CD4-positive, alpha-beta T cell treated with Interleukin-4 for 4 hours (primary cell): ENCODE measurements at places on chromosomes 3 and 15.

GRCh38 chr3:132659000-132659364 is 627 bp downstream of the ACAD11 start:
- DNase-seq = no peak

GRCh38 chr15:85725564-85725963 is 69.2 kb downstream of the KLHL25 start:
- DNase-seq = no peak

DNA sequence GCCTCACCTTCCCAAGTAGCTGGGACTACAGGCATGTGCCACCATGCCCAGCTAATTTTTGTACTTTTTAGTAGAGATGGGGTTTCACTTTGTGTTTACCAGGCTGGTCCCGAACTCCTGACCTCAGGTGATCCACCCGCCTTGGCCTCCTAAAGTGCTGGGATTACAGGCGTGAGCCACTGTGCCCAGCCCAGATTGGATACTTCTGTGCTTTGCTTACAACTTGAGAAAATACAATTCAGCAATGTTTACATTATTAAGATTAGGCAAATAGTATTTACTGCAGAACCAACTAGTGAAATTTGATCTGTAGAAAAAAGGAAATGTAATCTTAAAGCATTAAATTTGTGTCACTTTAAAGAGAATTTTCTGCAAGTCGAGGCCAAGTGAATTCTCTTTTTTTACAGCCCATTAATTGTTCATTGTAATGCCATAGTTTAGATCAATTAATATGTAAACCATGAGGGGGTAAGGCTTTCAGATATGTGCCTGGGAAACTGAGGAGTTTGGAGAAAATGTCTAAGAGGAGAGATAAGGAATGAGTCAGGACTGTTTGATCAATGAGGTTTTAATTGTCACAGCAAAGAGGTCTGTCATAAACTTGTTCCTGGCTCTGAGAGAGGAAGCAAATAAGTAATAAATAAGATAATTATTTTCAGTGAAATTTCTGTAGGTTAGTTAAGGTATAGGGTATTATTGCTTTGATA is 15.3 kb downstream of the PYDC2 start:
- DNase-seq = no peak

DNA sequence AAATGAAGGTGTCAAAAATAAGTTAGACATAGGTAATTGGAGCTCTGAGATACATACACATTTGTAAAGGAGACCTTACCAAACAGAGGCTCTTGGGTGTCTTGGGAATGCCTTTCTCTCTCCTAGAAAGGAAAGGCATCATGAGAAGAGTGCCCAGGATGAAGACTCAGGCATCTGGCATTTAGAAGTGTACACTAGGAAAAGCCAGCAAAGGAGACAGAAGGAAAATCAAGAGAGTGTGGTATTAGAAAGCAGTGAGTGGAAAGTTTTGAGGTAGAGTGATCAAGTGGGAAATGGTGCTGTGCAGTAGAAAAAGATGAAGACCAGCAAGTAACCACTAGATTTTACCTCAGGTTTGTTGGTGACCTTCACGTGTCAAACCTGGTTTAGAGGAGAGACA is 16.1 kb downstream of the UBE2E1 start:
- no peak for DNase-seq

DNA sequence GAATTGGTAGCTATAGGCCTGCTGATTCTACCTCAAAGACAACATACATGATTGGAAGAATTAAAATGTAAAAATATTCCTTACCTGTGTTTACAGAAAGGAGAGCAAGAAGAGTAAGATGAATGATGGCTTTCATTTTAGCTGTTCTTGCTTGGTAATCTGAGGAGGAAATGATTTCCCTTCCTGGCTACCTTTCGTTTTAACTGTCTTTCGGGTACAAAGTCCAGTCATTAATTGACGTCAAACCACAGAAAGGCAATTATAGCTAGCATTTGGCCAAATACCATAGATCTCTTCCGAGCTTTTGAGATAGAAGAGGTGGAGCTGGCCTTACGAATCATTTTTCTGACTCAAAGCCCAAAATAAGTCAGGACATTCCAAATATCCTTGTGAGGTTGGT is at the start of gene MUC13:
Gene MUC13, minus strand, starts transcription at position 175 of the 400 bp plus-strand sequence. Its CDS starts 39 bp downstream, at position 136.
- no peak for DNase-seq

DNA sequence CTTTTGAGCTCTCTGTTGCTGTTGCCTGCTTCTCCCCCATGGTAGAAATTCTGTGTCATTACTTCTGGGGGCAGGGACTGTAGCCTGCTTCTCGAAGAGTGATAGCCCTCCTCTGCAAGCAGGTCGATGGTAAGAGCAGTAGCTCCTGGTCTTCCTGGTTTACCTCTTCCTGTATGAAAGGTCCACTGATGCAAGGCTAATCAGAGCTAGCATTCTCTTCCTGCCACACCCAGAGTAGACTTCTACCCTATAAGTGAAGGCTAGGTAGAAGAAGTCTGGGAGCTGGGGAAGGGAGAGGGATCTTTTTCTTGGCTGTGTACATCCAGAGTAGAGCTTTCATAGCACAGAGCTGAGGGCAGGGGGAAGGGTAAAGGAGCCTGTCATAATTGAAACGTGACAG is 357.0 kb downstream of the SQOR start:
- no peak for DNase-seq

DNA sequence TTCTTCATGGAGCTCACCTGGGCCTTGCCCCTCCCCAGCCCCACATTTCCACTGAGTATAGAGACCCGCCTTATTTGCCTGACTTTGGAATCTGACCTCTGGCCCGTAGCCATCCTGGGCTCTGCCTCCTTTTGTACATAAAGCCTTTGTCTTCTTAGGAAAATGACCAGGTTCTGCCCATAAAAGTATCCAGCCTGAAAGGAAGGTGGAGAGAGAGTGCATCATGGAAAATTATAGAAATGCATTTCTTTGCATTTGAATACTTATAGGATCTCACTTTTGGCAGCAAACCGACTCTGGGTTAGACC is 3.6 kb upstream of the SH2D7 start:
- DNase-seq = no peak

DNA sequence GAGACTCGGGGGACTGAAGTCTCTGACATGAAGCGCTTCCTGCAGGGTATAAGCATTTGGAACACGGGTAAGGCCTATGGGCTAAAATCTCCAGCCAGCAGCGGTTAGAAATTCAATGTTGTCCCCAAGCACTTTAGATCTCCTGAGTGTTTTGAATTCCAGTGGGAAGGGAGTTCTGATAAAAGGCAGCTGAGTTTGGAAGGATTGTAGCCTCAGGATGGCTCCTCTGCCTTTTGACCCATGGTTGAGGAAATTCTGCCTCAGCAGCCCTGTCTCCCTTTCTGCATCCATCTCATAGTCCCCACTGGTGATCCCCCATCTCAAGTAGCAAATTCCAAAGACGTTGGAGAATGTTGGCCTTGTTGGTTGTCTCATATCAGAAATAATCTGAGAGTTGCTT is 24.2 kb upstream of the HACD2 start:
- no peak for DNase-seq
